Breast epithelium (tissue), 4 donors: ENCODE measurements at places on chromosomes 1 and 21. TPM values are rescaled to one million over a fixed set of nuclear protein-coding genes. Genes with fewer than 3 reads are reported as not detected.
A peak's percentile ranks its signal among the peaks of the same experiment; 100 is the strongest.

The PRCC gene
- 21.6 TPM for total RNA-seq

GRCh38 chr1:231913493-231913892 is 286.9 kb downstream of the DISC1 start:
- DNase-seq: no peak

- no peak for DNase-seq
These were observed 2.2 kb upstream of the KRTAP10-12 start for GRCh38 chr21:44694776-44695175.

The HES5 gene
- not detected for total RNA-seq

DNA sequence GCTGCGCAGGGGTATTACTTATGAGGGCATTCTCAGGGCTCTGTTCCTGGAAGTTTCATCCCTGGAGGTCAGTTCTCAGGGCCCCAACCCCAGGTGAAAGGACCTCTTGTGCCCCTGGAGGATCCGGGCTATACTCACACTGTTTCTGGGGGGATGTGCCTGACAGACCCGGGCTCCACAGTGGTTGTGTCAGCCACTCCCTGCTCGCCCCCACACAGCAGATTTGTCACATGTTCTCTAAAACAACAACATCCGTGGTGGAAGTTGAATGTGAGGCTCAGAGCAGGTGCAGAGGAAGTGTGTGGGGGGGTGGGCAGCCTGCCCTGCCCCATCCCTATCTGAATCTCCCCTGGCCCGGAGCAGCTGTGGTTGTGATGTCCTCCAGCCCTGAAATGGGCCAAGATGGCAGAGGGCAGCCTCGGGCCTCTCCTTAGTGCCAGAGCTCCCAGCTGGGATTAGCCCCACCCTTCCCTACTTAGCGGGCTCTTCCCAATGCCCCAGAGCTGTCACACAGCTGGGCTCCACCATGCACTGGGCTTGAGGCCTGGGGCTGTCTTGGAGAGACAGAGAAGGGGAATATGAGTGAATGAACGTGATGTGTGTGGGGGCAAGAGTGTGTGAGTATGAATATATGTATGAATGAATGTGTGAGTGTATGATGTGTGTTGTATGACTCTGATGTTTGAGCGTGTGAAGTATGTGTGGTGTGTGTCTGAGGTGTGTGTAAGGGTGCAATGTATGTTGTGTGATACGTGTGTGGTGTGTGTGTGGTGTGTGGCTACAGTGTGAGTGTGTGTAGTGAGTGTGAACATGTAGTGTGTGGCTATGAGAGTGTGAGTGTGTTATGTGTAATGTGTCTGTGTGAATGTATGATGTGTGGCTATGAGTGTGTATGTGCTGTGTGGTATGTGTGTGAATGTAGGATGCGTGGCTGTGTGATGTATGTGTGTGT is 1.5 kb upstream of the FCMR start:
- no peak for DNase-seq

The ESPN gene
- 11.1 TPM for total RNA-seq

The FMN2 gene
- 0.80 TPM for total RNA-seq

- DNase-seq: no peak
These were observed 1103.0 kb downstream of the PLA2G4A start for GRCh38 chr1:187931776-187932175.

GRCh38 chr1:67759066-67759465 is 74.1 kb downstream of the GADD45A start:
- DNase-seq: no peak

- DNase-seq: no peak
These were observed 421.8 kb downstream of the PTBP2 start for GRCh38 chr1:97143236-97143882.

DNA sequence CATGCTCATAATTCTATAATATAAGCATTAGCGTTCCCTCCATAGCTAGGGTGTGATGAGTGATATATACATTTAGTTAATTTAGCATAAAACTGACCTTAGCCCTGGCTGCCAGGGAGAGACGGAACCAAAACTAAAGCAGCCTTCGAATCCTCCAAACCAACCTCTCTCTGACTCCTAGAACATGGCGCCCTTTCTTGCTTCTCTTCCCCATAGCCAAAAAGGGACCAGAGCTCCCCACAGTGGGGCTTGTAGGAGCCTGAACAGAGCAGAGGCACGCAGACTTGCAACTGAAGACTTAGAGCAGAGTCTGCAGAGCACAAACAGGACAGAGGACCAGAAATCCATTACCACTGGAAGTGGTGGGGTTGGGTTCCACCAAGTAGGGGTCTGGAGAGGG is 17.7 kb downstream of the IRF2BP2 start:
- DNase-seq: no peak

The HSPA13 gene
- total RNA-seq: 20.9 TPM

The HPDL gene
- total RNA-seq: 0.44 TPM

GRCh38 chr1:47651311-47652089 is 213.7 kb downstream of the FOXD2 start:
- peak; percentile 10 for DNase-seq

- DNase-seq: no peak
These were observed 293.6 kb downstream of the PLPP3 start for GRCh38 chr1:56285554-56286402.

DNA sequence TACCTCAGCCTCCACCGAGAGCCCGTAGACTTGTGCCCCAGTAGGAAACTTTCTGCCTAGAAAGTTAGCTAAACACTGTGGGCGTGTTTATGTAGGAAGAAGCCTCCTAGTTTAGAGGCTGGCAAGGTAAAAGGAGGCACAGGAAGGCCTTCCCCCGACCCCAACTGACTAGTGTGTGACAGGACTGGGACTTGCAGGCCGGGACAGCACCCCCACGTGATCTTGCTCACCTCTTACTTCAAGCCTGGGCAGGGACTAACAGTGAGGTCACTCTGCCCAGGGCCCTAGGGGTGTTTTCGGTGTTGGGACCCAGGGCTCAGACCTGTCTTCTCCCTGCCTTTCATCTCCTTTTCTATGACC is 392 bp upstream of the TAGLN2 start:
- peak; percentile 70 for DNase-seq

The NLRP3 gene
- 7.8 TPM for total RNA-seq

DNA sequence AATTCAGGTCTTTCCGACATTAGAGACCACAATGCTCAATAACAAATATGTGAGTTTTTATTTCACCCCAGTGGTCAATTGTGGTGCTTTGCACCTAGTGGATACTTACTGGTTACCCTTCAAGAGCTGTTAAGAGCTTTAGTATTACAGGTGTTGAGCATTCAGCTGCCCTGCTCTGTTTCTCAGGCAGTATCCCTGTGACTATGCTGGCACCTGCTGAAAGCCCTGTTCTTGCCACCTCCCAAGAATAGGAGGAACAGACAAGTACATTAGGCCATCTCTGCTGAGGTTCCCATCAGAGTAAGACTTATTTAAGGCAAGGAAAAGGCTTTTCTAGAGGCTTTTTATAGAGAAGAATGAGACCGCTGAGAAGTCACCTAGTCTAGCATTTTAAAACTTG is 60.8 kb downstream of the NOS1AP start:
- no peak for DNase-seq

GRCh38 chr1:91201176-91201575 is 179.3 kb upstream of the ZNF644 start:
- DNase-seq: no peak

The CLCC1 gene
- total RNA-seq: 31.8 TPM
